WTC11 (cell line): ENCODE measurements at places on chromosomes 4 and X.
A peak's percentile ranks its signal among the peaks of the same experiment; 100 is the strongest.

- H3K4me3 ChIP-seq = no peak overlapping the region
- peaks cover 2% of the 10 kb centered on the region; the same call in 1 of the 2 replicates for H3K27me3 ChIP-seq
- H3K36me3 ChIP-seq = peaks cover 4% of the 10 kb centered on the region; the same call in 1 of the 2 replicates
- no peak for DNase-seq
- peaks cover 16% of the 10 kb centered on the region for H3K4me1 ChIP-seq
Measured at GRCh38 chr4:138330531-138330930, 88.4 kb upstream of the SLC7A11 start.

DNA sequence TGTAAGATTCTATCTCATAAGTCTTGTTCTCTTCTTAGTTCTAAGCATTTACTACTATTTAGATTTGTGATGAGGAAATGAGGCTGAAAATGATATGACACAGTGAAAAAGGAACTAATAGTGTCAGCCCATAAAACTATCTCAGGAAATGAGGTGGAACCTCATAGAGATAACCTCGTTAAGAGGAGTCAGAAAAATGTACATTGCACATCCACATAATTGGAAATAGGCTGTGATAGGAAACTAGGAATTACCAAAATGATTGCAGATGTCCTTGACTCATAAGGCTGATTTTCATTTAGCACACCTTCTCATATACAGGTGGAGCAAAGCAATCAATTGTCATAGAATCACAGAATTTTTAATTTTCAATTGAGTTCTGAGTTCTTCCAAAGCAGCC lies 26.8 kb downstream of the ANXA10 start:
- H3K27ac ChIP-seq = no peak overlapping the region
- peaks cover 8% of the 10 kb centered on the region for H3K4me1 ChIP-seq
- H3K4me3 ChIP-seq = no peak overlapping the region
- H3K36me3 ChIP-seq = no peaks in the 10 kb centered on the region

- peaks cover 11% of the 10 kb centered on the region for H3K36me3 ChIP-seq
- peaks cover 46% of the 10 kb centered on the region for H3K4me1 ChIP-seq
- peaks cover 20% of the 10 kb centered on the region for H3K27me3 ChIP-seq
- no peak overlapping the region for H3K27ac ChIP-seq
- no peak overlapping the region for H3K4me3 ChIP-seq
Measured at GRCh38 chr4:153227469-153228075, 23.3 kb downstream of the TRIM2 start.

- H3K4me3 ChIP-seq = no peak overlapping the region
- peaks cover 8% of the 10 kb centered on the region for H3K27me3 ChIP-seq
- H3K4me1 ChIP-seq = peaks cover 17% of the 10 kb centered on the region
Measured at GRCh38 chrX:73812256-73812655, 249.3 kb downstream of the CHIC1 start.

DNA sequence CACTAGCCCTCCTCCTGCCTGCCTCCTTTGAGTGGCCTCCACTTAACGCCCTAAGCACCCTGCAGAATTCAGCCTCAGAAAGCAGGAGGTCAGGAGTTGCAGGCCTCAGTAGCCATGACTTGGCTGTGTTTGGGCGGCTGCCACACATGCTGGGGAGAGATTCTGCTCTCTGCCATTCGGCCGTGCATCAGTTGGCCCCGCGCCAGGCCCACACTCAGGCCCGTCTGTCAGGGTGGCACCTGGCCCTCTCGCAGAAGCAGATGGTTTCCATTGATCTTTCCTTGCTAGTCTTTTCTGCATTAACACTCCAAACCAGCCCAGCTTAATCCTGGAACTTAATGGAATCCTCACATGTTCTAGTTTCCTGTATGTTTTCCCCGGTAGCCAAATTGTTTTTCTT lies 30.7 kb upstream of the ATP6AP2 start:
- DNase-seq = no peak
- H3K36me3 ChIP-seq = no peaks in the 10 kb centered on the region
- H3K4me1 ChIP-seq = no peaks in the 10 kb centered on the region
- H3K4me3 ChIP-seq = no peak overlapping the region
- no peak overlapping the region for H3K27ac ChIP-seq
- no peaks in the 10 kb centered on the region for H3K27me3 ChIP-seq

- H3K36me3 ChIP-seq = peaks cover 2% of the 10 kb centered on the region; the same call in 1 of the 2 replicates
- no peak overlapping the region for H3K4me3 ChIP-seq
- DNase-seq = peak; percentile 48
- peaks cover 27% of the 10 kb centered on the region for H3K4me1 ChIP-seq
- no peak overlapping the region for H3K27ac ChIP-seq
Measured at GRCh38 chr4:83905952-83906351, 370.0 kb downstream of the GPAT3 start.

DNA sequence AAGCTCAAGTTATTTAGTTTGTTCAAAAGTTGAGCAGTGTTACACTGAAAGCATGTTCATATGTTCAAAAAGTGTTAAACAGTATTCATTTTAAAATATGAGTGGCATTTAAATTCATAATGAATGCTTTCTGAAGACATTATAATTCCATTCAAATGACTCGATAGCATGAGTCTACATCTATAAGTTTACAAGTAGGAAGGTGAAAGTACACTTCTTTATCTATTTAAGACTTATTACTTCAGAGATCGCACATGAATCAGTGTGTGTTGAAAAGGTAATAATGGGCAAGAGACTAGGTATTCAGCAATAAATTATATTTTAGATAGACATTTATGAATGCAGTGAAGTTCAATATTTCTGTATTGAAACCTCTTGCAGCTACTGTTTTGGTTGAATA lies 456.1 kb downstream of the GRXCR1 start:
- no peaks in the 10 kb centered on the region for H3K36me3 ChIP-seq
- H3K27me3 ChIP-seq = no peaks in the 10 kb centered on the region
- no peak overlapping the region for H3K4me3 ChIP-seq
- H3K27ac ChIP-seq = no peak overlapping the region

DNA sequence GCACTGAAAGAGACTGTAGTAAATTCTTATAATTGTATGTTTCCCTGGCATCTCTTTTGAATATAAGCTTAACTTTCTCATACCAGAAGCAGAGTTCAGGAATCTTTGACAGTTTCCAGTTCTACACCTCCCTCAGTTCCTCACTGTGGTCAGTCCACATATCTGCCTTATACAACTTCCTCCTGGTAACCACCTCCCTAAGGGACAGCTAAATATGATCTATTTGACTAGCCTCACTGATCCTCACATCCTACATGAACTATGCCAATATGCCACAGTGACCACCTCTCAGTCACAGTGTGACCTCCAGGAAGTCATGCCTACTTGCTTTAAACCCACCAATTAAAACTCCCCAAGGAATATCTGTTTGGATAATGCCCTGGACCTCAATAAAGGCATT lies 51.6 kb upstream of the HDAC8 start:
- H3K4me1 ChIP-seq = no peaks in the 10 kb centered on the region
- no peaks in the 10 kb centered on the region for H3K27me3 ChIP-seq
- no peak for DNase-seq
- no peaks in the 10 kb centered on the region for H3K36me3 ChIP-seq
- H3K27ac ChIP-seq = no peak overlapping the region

DNA sequence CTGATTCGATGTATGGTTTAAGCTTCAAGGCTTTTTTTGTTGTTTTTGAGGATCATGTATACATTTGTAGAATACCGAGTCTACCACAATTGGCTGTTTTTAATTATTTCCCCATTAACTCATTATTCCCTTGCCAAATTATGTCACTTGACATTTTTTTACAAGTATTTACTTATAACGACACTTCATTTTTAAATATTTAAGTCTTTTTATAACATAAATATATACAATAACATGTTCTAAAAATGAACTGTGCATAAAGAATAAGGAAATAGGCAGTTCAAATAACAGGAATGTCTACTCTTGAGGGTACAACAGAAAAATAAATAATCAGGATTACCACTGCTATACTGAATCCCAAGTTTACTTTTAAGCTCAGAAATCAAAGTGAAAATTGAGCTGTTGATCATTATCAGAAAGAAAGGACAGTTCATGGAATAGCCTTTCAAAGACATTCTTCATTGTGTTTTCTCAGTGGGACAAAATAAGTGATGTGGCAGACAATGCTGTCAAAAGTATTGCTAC lies 627.5 kb downstream of the PCDH19 start:
- H3K4me1 ChIP-seq = no peaks in the 10 kb centered on the region
- H3K27me3 ChIP-seq = no peaks in the 10 kb centered on the region
- no peak overlapping the region for H3K27ac ChIP-seq
- DNase-seq = no peak

DNA sequence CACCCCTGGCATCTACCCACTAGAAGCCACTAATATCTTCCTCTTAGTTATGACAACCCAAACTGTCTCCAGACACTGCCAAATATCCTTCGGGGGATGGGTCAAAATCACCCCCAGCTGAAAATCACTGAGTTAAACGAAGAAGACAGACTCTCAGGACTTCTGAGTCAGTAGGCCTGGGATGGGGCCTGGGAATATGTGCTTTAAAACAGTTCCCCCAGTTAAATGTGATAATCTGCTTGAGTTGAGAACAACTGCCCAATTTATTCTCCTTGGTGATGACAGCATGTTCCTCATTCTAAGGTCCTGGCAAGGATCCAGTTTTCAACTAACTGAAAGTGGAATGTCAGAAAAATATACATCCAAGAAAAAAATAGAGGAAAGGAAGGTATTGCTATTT lies 52.4 kb downstream of the CBLL2 start:
- DNase-seq = no peak
- no peaks in the 10 kb centered on the region for H3K36me3 ChIP-seq
- H3K4me3 ChIP-seq = no peak overlapping the region
- no peak overlapping the region for H3K27ac ChIP-seq
- peaks cover 15% of the 10 kb centered on the region; the same call in 1 of the 2 replicates for H3K4me1 ChIP-seq

DNA sequence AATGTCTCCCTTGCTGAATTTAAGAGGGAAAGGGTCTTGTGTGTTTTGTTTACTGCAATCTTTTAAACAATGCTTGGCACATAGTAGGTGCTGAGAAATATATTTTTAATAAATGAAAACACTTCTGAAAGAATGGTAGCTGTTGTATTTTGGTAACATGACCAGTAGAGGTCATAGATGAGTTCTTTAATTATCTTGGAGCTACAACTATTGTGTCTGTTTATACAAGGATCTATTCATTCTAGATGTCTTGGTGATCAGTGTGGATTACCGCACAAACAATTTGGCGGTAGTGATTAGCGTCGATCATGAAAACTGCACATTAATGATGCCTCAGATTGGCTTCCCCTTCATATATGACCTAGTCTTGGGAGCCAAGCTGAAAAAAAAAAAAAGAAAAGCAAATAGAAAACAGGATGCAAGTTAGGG lies 21.4 kb upstream of the SCRG1 start:
- H3K36me3 ChIP-seq = no peaks in the 10 kb centered on the region
- no peaks in the 10 kb centered on the region for H3K27me3 ChIP-seq
- H3K4me1 ChIP-seq = no peaks in the 10 kb centered on the region
- H3K27ac ChIP-seq = no peak overlapping the region
- no peak overlapping the region for H3K4me3 ChIP-seq

- no peaks in the 10 kb centered on the region for H3K27me3 ChIP-seq
- no peak for DNase-seq
- H3K4me1 ChIP-seq = peaks cover 26% of the 10 kb centered on the region
- H3K27ac ChIP-seq = no peak overlapping the region
Measured at GRCh38 chrX:2596045-2596444, 95.0 kb upstream of the CD99 start.

DNA sequence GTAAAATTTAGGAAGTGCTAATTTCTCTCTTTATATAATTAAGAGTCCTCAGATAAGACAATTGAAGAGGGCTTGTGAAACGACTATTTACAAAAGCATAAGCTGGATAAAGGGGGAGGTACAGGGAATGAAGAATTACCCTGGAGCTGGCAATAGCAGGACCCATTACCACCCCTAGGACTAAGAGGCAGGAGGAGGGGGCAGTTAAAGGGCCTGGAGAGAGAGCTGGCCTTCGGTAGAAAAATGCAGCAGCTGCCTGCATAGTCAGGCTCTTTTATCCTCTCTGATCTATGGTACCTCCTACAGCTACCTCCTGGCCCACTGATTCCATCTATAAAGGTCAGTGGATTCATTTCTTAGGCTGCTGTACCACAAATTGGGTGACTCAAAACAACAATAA lies 57.7 kb upstream of the TRPC3 start:
- no peak for DNase-seq
- no peaks in the 10 kb centered on the region for H3K36me3 ChIP-seq
- no peak overlapping the region for H3K27ac ChIP-seq
- H3K27me3 ChIP-seq = no peaks in the 10 kb centered on the region
- H3K4me1 ChIP-seq = peaks cover 4% of the 10 kb centered on the region
- no peak overlapping the region for H3K4me3 ChIP-seq

DNA sequence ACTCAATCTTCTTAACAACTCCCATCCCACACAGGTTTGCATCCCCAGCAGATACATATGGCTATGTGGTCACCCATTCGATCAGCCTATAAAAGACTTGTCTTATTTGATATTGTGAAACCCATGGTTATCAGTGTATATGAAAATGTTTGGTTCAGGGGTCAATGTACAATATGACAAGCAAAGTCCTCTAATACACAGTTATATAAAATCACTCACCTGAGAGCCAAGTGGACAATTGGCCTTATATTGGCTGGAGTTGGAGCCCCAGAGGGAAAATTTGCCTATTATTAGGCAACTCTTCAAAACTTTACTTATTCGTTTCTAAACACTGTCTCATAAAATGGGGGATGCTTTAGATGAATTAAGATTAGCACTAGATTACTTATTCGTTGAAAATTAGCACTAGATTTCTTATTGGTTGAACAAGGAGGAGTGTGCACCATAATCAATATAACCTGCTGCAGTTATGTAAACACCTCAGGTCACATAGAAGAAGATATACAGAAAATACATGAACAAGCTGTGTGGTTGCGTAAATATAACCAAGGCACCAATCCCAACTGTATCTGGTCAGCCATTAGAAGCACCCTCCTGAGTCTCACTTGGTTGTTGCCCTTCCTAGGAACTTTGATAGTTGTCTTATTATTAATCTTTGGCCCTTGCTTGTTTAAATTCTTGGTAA lies 10.7 kb upstream of the ADH4 start:
- no peaks in the 10 kb centered on the region for H3K4me1 ChIP-seq
- H3K36me3 ChIP-seq = peaks cover 33% of the 10 kb centered on the region
- H3K27me3 ChIP-seq = 0 out of 2 replicates have a peak, but pooled peaks cover 4% of the 10 kb centered on the region
